ENCODE measurements at places on chromosomes 16 and 17. TPM values are rescaled to one million over a fixed set of nuclear protein-coding genes. Genes with fewer than 3 reads are reported as not detected.

GRCh38 chr17:1611715-1612114 lies 16.9 kb downstream of the SLC43A2 start:
- DNase-seq = no peak

GRCh38 chr17:28475151-28475900 lies 1.9 kb downstream of the SLC13A2 start:
- DNase-seq = no peak

DNA sequence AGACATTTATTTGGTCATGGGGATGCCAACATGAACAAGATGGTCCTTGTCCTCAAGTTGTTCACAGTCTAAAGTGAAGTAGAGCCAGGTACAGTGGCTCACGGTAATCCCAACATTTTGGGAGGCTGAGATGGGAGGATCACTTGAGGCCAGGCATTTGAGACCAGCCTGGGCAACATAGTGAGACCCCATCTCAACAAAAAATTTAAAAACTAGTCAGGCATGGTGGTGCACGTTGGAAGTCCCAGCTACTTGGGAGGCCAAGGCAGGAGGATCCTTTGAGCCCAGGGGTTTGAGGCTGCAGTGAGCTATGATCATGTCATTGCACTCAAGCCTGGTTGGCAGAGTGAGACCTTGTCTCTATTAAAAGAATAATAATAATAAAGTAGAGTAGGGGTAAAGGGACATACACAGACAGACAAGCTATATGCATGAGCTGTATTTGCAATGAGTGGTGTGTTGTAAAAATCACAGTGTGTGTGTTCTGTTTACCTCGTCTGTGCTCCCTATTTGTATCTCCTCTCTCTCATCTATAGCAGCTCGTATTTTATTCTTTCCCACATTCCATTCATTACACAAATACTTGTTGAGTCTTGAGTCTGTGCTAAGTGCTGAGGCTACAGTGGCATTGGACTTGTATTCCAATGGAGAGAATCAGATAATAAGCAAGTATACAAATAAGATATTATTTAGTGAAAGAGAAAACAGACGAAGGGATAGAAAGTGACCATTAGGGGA lies 73.9 kb upstream of the DHX40 start:
- no peak for DNase-seq

GRCh38 chr17:28717578-28718332 lies at the start of gene RAB34:
RAB34 (minus strand) TSS chr17:28717868; CDS start chr17:28717266, 602 bp downstream.
- no peak for DNase-seq

DNA sequence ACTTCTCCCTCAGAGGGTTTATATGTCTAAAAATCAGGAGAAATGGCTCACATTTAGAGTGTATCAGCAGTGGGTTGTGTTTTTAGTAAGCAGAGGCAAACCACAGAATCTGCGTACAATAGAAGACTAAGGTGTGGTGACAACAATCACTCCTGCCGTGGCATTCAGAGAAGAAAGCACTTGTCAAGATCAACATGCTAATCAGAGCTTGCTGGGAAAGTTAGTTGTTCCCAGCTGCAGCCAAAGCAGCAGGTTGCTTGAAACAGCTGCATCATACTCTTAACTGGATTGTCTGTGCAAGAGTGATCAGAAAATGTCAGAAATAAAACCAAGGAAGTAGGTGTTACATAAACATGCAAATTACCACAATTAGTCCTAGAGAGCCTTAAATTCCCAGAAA lies 616.4 kb downstream of the CDH8 start:
- DNase-seq = no peak

DNA sequence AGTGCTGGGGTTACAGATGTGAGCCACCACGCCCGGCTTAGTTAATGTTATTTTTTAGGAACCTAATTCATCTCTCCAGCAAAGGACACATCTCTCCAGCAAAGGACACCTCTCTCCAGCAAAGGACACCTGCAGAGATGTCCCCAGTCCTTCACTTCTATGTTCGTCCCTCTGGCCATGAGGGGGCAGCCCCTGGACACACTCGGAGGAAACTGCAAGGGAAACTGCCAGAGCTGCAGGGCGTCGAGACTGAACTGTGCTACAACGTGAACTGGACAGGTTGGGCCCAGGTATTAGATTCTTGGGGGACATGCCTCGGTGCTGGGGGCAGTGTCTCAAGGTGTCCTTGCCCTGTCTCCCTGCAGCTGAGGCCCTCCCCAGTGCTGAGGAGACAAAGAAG lies 4.7 kb downstream of the PFAS start:
- DNase-seq = no peak

GRCh38 chr16:84414789-84415326 lies 46.5 kb downstream of the ATP2C2 start:
- DNase-seq = no peak

GRCh38 chr17:332023-332422 lies 20.6 kb downstream of the RPH3AL start:
- no peak for DNase-seq

DNA sequence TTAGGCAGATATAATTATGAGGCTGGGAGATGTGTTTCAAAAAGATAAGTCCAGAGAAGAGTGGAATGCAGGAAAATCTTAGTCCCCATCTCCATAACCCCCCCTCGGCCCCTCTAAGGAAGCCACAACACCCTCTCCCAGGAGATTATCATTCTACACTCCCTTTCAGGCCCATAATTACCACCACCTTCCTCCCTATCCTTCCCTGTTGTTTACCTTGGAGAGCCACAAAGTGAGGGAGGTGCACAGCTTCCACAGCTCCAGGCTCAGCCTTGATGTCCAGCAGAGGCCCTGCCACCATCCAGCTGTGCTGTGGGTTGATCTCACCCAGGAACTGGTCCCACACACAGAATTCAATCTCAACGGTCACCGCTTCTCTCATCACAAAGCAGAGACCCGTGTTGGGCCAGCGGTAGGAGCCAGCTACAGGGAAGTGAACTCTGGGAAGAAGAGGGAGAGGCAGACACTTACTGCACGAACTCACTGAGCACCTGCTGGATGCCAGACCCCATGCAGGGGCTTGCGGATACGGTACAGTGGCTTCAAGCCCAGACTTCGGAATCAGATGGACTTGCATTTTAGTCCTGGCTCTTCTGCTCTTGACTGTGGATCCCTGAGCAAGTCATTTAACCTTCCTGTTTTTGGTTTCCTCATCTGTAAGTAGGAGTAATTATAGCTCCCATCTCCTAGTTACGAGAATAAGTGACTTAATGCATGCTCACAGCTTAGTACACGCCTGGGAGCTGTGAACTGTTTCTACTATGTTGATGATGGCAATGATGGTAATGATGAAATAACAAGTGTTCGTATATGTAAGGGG lies 44.1 kb downstream of the MIS12 start:
- DNase-seq = no peak

Gene GOT2
- polyA plus RNA-seq = 47.1 TPM

Gene DHRS7C
- polyA plus RNA-seq = not detected
